AG09319 (cell line): ENCODE measurements at places on chromosomes 7 and 10.

GRCh38 chr7:92766461-92767003 lies 69.8 kb downstream of the CDK6 start:
- no peak for DNase-seq

DNA sequence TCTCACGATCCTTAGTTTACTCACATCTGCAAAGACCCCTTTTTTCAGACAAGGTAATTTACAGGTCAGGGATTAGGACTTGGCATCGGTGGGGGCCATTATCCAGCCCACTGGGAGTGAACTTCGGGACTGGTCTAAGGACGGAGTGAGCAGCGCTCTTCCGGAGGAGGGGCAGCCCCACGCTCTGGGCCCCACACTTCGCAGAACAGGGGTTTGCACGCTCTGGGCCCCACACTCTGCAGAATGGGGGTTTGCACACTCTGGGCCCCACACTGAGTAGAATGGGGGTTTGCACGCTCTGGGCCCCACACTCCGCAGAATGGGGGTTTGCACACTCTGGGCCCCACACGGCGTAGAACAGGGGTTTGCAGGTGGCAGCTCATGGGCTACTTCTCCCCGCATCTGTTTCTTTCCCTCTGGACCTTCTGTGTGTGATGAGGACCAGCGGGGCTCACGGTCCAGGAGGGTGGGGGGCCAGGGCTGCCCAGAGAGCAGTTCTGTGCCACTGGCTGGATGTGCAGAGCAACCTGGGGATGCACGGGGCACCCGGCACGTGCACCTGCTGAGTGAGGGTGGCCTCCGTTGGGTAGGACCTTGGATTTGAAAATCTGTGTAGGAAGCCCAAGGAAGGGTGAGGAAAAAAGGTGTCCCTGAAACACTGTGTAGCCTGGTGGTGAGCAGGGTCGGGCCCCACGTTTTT lies 134.8 kb downstream of the WDR37 start:
- DNase-seq: no peak

- no peak for DNase-seq
Observed at GRCh38 chr7:356087-356486, 66.1 kb downstream of the FOXL3 start.

DNA sequence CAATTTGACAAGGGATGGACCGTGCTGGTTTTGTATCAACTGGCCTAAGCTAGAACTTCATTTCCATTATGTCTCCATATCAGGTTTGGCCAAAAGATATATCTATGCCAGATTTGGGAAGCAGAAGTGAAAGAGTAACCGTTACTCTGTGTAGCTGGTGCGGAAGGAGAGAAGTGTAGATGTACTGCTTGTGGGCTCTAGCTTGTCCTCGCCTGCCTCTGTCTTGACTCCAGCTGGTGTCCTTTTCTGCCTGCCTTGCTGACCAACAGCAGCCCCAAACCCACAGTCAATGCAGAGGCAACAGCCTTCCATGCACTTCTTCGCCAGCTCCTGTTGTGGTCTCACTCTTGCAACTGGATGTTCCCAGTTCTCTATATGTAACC lies 128.5 kb downstream of the KIF20B start:
- no peak for DNase-seq

- no peak for DNase-seq
Observed at GRCh38 chr10:114821915-114822443, 399 bp downstream of the FHIP2A start.

DNA sequence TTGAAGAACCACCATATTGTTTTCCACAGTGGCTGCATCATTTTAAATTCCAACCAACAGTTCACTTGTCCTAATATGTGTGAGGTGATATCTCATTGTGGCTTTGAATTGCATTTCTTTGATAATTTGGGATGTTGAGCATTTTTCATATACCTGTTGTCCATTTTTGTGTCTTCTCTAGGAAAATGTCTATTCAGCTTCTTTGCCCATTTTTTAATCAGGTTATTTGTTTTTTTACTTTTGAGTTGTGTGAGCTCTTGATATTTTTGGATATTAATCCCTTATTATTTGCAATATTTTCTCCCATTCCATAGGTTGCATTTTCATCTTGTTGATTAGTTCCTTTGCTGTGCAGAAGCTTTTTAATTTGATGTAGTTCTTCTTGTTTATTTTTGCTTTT lies 95.1 kb upstream of the CCDC71L start:
- no peak for DNase-seq

DNA sequence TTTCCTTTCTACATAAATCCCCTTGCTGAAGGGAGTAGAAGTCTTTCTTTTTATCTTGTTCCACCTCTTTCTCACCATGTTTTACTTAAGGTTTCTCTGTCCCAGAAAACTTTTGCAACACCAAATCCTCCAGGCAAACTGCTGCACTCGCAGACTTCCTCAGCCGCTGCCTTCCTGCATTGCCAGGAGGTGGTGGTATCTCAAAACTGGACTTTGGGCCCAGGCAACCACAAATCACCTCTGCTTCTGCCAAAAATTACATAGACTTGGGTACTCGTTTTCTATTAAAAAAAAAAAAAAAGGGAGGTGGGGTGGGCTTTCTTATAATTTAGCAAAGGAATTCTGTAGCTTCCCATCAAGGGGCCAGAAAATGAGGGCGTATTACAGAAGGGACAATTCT lies 14.7 kb downstream of the INA start:
- no peak for DNase-seq

GRCh38 chr10:62643606-62644587 lies 160.6 kb upstream of the ADO start:
- no peak for DNase-seq
